GOT3 (cell line): ENCODE measurements at places on chromosomes 1 and 21.
A peak's percentile ranks its signal among the peaks of the same experiment; 100 is the strongest.

DNA sequence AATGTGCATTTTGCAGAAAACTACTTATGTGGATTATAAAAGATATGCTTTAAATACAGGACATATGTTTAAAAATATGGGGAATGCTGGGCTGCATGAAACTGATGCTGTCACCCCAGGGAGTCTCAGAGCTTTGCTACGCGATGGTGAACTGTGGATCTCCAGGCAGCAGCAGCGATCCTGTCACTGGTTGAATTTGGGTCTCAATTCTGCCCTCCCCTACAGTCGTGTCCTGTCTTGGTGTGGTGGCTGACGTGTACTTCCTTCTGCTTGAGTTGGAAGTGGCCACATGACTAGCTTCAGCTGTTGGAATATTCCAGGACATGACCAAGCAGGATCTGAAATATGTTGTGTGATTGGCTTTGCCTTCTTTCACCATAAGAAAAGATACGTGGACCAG, 222.9 kb upstream of the AJAP1 start:
- no peak for DNase-seq

- no peak for DNase-seq
Observed at GRCh38 chr1:206551986-206552326, 44.6 kb downstream of the RASSF5 start.

- DNase-seq, result no peak
Observed at GRCh38 chr1:109433322-109433721, 7.1 kb upstream of the PSMA5 start.

- no peak for DNase-seq
Observed at GRCh38 chr1:184031409-184032107, 6.0 kb downstream of the COLGALT2 start.

GRCh38 chr1:93584261-93585003, 97.2 kb downstream of the BCAR3 start:
- no peak for DNase-seq

DNA sequence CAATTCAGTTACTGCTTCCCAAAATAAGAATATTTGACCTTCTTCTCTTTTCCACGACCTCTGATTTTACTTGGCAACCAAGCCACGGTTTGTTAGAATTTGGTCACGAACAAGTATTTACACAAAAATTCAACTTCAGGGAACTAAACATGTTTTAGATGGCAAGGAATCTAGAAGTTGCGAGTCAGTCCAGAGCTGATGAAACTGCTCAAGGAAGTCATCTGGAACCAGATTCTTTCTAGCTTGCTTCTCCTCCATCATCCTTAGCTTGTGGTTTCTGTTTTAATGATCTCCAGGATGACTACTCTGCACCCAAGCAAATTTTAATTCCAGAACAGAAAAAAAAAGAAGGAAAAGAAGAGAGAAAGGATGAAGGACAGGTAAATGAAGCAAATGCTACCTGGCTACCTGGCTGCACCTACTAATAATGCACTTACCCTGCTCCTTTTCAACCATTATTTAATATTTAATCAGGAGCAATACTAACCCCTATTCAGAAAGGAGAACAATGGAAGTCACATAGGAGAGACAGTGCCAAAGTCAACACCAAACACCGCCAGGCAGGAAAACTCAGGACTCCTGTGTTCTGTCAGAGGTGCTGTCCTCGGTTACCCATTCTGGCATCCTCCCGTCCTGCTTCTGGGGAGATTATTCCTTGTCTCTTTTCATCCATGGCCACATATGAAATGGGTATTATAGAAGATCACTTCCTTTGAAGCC, 54.2 kb upstream of the RGS7 start:
- no peak for DNase-seq

GRCh38 chr1:54588377-54588776, 34.9 kb downstream of the FAM151A start:
- no peak for DNase-seq

DNA sequence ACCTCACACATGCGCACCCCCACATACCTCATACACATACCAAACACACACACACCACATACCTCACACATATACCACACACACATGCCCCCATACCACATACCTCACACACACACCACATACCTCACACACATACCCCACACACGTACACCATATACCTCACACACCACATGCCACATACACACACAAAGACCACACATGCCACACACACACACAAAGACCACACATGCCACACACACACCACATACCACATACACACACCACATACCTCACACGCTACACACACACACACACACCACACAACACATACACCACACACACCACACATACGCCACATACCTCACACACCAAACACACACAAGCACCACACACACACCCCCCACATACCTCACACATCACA, 30.0 kb downstream of the HIVEP3 start:
- no peak for DNase-seq

- no peak for DNase-seq
Observed at GRCh38 chr21:44576025-44576420, 2.5 kb downstream of the KRTAP10-4 start.

GRCh38 chr1:241701483-241702295, 49.6 kb downstream of the WDR64 start:
- no peak for DNase-seq

DNA sequence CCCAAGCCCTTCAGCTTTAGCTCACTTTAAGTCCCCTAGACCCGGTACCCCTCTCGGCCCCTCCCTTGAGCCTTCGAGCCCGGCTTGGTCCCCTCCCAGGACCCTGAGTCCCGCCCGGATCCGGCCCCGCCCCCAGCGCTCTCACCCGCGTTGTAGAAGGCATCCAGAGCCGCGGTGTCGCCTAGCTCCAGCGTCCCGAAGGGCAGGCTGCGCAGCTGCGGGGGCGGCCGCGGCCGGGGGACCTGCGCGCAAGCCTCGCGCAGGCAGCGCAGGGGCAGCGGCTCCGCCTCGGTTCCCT, 699 bp downstream of the MAP3K6 start:
- DNase-seq, result peak; percentile 68
